Stimulated activated naive CD8-positive, alpha-beta T cell treated with anti-CD3 and anti-CD28 coated beads, Interleukin-15, amount 100 ng/mL, for 72 hours (primary cell): ENCODE measurements at places on chromosomes 6 and 20.

- no peak for DNase-seq
Observed at GRCh38 chr6:156262014-156262413, 515.2 kb upstream of the ARID1B start.

DNA sequence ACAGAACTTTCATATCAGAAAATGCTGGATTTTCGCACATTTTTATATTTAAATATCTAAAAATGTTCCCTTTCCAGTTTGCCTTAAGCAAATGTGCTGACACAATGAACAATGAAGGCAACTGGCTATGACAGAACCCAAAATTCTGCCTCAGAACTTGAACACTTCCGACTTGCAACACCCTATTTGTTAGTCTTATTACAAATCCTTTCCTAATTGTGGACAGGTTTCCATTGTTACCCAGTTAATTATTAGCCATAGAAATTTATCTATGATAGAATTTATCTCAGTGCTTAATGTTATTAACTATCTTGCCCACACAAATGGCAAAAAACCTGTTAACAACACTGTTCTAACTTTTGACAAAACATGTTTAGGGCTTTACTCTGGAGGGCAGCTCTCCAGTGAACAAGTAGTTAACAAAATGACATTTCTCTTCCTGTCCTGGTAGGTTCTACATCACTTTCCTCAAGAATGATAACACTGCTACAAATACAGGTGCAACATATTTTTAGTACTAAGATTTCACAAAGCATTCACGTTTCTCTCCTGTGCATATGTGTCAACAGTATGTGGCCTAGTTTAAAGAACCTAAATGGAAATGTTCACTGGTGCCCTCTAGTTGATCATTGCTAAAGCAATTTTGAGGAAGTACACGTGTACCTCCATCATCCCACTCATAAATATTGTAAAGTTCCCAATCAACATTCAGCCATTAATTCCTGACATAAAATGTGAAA, 58.4 kb downstream of the HIVEP2 start:
- no peak for DNase-seq

DNA sequence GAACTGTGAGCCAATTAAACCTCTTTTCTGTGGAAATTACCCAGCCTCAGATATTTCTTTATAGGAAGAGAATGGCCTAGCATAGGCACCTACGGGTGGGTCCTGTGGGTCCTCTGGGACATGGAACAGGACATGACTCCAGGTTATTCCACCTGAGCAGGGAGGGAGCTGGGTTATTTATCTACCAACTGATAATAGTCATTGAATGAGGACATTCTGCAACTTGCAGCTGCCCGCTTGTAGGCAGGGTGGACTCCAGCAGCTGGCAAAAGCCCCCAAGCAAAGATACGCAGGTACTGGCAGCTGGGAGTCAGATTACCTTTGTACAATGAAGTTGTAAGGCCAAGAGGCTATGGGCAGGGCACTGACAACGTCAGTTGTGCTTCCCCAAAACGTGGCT, 1.4 kb upstream of the BANF2 start:
- no peak for DNase-seq

- no peak for DNase-seq
Observed at GRCh38 chr6:142796571-142796970, 148.4 kb downstream of the HIVEP2 start.

GRCh38 chr6:11730641-11731040, 48.0 kb downstream of the ADTRP start:
- peak; percentile 52 for DNase-seq

DNA sequence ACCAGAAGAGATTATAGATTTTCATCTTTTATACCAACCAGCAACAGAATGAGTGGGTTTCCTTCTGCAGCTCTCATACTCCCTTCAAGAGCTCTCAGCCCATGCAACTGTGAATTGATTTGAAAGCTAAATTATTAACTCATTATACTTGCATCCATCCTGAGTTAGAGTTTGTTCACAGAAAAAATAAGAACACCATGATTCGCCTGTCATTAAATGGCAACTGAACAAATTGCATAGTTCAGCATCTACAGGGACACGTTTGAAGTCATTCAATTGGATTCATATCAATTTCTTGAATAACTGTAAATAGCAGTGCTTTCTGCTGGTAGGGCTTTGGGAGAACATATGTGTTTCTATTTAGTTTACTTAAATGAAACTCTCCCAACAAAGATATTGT, 65.7 kb downstream of the NKAIN2 start:
- DNase-seq, result no peak

- no peak for DNase-seq
Observed at GRCh38 chr20:62745279-62745951, 36.8 kb downstream of the NTSR1 start.
